ENCODE measurements at places on chromosomes 16 and 17.

- no peak for DNase-seq
Observed at GRCh38 chr17:21061158-21061835, 18.5 kb upstream of the USP22 start.

GRCh38 chr17:76005263-76006149 is 4.9 kb downstream of the CDK3 start:
- peak; percentile 65 for DNase-seq

DNA sequence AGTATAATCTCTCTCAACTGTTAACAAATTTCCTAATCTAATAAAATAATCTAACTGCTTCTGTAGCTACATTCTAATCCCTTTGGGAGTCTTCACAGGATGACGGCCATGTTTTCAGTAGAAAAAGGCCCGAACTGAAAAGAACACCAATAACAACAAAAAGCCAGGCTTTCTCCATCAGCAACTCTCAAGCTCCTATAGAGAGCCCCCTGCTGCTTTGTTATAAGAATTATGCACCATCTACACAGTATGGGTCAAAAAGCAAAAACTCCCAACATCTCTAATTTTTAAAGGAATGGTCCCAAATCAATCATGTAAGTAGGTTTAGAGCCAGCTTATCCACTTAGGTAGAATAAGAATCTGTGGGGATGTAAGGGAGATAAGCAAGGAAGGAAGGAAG is 163.6 kb upstream of the C17orf78 start:
- no peak for DNase-seq

GRCh38 chr17:60164697-60165096 is 14.9 kb downstream of the CA4 start:
- no peak for DNase-seq

DNA sequence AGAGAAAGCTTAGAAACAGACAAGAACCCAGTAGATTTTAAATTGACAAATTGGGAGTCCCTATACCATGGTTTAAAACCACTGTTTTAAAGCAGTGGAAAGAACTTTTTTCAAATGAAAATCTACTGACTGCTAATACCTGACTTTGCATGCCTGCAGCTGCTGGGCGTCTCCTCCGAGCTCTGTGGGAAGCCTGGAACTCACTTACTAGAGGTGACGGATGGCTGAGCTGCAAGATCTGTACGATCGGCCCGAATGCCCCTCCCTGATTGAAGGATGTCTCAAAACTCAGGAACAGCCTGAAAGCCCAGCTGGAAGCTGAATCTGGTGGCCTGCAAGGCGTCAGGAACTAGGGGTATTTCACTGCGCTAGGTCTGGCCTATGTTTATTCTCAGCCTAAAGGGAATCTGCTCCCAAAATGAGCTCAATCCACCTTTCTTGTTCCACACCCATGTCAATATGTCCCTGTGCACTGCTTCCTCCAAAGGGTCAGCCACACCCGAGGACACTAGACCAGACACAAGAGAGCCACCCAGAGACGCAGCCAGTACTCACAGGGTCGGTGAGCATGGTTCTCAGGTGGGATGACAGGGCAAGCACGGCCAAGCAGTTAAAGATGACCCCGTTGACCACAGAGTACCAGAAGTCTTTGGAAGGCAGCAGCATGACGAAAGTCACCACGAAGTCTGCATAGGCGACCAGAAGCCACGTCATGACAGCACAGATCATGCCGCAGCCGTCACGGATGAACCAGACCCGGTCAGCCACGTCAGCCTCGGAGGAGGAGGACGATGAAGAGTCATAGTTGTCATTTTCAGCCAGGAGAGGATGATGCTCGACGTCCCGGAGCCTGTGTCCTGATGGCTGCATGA is 21.4 kb downstream of the ZDHHC7 start:
- DNase-seq: no peak

- DNase-seq: no peak
Observed at GRCh38 chr17:601244-601925, 113.3 kb downstream of the VPS53 start.

GRCh38 chr16:86991679-86992078 is 325.5 kb downstream of the C16orf95 start:
- no peak for DNase-seq

DNA sequence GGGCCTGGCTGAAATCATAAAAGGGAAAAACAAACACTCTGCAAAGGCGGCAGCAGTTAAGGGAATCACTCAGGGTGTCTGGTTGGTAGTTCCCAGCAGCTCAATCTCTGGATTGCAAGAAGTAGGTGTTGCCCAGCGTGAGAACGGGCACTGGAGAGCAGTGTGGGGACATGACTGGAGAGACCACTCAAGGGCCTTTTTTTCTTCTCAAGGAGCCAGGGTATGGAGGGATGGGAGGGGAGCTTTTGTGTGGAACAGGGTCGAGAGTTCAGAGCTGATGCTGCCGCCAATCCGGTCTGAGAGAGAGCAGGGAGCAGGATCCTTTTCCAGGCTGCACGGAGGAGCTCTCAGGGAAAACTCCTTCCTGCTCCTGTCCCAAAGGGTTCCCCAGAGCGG is 15.2 kb downstream of the SCNN1B start:
- no peak for DNase-seq

- DNase-seq: no peak
Observed at GRCh38 chr16:48022496-48022895, 133.3 kb downstream of the ABCC12 start.

DNA sequence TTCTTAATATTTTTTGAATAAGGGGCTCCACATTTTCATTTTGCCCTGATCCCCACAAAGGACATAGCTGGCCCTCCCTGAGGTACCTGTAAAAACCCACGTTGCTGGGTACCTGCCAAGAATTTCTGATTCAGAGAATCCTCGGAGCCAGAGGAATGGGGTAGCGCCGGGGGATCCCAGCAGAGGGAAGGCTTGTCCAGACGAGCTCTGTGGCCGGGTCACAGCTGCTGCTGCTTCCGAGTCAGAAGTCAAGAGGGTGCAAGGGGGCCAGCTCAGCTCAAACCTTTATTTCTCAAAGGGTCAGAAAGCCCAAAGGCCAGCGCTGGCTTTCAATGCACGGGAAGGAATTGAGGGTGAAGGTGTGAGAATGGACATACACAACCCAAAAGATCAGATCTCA is 68.9 kb upstream of the SDK2 start:
- DNase-seq: no peak

- DNase-seq: no peak
Observed at GRCh38 chr17:19346351-19347255, 15.9 kb downstream of the B9D1 start.

- DNase-seq: no peak
Observed at GRCh38 chr17:28925912-28926365, 23.1 kb upstream of the DHRS13 start.

- no peak for DNase-seq
Observed at GRCh38 chr17:77959126-77959925, 823 bp downstream of the TNRC6C start.

GRCh38 chr16:69040144-69040909 is 65.1 kb upstream of the HAS3 start:
- DNase-seq: no peak

- no peak for DNase-seq
Observed at GRCh38 chr17:57622683-57623433, 122.2 kb downstream of the CCDC182 start.

DNA sequence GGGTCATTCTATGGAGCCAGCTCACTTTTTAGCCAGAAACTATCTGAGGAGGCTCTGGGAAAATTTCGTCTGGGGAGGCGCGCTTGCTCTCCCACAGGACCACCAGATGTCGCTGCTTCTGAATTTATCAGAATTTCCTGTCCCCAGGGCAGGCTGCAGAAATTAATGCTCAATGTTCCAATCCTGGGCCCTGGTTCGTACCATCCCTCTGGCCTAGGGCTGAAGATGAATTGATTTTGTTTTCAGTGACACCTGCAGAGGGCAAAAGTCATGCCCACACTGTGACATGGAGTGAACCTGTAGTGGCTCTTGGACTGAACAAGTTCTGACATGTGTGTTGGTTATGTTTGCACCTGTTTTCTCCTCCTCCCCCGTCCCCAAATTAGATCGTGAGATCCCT is 482.6 kb downstream of the NPIPA7 start:
- peak; percentile 2 for DNase-seq

GRCh38 chr17:21453144-21453898 is 77.2 kb downstream of the KCNJ12 start:
- no peak for DNase-seq

DNA sequence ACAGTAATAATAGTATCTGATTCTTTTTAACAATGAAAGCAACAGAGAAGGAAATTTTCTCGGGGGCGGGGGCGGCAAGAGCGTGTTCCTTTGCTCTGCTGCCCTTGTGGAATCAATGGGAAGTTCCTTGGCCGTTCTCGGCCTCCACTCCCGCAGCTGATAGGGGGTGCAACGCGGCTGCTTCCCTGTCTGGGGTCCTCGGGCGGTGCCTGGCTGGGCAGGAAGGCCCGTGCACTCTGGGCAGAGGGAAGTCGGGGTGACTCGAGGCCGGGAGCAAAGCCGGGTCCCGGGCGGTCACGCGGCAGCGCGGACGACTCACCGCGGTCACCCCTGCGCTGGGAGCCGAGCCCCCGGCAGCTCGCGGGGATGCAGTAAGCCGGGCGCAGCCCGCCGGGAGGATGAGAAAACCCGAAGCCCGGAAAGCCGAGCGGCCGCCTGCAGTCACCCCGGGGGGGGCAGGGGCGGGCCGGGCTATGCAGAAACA is 2.5 kb downstream of the TUBB3 start:
- no peak for DNase-seq

GRCh38 chr17:82414548-82415281 is 3.4 kb upstream of the HEXD start:
- DNase-seq: peak; percentile 29

DNA sequence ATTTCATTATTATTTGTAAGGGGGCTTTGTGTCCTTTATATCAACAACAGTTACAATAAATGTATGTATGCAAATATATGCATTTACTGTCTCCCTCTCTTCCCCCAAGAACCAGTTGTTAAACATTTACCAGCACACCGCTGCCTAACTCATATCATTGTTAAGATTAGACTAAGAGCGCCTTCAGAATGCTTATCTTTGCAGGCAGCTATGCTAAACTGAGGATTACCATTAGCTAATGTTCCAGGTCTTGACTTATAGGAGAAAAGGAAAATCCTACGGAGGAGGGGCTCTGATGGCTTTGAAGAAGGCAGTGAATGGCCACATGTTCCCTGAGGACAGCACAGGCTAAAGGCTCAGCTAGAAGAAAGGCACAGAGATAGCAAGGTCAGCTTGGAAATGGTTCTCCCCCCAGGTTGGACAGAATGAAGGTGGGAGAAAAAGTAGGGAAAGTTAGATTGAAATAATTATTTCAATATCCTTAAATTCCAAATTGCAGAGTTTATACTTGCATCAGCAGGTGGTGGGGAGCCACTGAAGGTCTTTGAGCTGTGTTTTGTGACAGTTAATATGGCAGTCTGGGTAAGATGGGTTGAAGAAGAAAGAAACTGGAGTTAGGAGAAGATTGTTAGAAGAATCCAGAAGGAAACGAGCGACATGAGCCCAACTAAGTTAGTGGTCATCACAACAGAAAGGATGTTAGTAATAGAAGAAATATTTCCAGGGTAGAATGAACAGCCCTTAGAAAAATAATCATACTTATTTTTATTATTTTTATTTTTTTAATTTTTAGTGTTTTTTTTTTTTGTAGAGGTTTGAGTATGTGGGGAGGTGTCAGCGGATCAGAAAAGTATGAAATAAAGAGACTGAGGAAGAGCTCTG is 87.0 kb upstream of the MAF start:
- DNase-seq: no peak

- DNase-seq: no peak
Observed at GRCh38 chr16:14315683-14316320, 244.7 kb downstream of the MRTFB start.

- no peak for DNase-seq
Observed at GRCh38 chr16:15686287-15686686, 36.2 kb downstream of the NDE1 start.

DNA sequence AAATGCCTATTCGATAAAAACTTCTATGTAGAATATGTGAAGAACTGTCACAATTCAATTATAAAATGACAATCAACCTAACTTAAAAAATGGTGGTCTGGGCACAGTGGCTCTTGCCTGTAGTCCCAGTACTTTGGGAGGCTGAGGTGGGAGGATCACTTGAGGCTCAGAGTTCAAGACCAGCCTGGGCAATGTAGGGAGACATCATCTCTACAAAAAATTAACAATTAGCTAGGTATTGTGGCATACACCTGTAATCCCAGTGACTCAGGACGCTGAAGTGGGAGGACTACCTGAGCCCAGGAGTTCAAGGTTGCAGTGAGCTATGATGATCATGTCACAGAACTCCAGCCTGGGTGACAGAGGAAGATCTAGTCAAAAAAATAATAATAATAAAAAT is 18.6 kb upstream of the METTL9 start:
- DNase-seq: no peak

DNA sequence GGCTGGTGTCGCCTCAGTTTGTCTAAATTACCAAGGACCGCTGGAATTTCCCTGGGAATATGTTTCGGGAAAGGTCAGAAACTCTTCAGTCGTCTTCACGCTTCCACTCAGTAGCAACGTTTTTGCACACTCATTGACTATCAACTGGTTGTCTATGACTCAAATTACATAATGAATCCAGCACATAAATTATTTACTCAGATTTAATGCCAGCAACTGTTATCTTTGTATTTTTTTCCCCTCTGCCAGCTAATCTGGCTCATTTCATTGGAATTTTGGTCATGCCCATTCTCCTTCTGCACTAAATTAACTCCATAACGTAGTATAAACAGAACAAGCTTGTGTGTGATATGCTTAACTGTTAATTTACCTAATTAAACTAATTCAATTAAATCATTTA is 372.7 kb upstream of the ZFHX3 start:
- DNase-seq: no peak

DNA sequence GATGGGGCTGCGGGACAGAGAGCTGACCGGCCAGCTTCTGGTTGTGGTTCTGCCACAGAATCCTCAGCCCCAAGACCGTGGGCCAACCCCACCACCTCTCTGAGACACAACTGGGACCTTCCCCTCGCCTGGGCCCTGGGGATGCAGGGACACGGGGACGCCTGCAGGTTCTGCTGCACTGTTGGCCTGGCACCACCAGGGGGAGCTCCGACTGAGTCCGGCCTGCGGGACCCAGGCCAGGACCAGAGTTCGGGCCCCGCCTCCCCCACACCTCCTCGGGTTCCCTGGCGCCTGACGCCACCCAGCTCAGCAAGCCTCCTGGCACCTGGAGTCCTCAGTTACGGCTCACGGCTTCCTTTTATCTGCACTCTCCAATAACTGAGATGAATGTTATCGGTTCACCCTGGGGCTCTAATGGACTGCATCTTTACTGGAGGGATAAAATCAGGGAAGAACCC is 27.3 kb downstream of the TBC1D16 start:
- DNase-seq: peak; percentile 56

GRCh38 chr17:6589266-6589946 is 33.1 kb upstream of the PITPNM3 start:
- no peak for DNase-seq

GRCh38 chr17:40900809-40901356 is 15.8 kb upstream of the KRT20 start:
- no peak for DNase-seq

GRCh38 chr17:38628441-38628840 is 22.7 kb upstream of the SRCIN1 start:
- no peak for DNase-seq

DNA sequence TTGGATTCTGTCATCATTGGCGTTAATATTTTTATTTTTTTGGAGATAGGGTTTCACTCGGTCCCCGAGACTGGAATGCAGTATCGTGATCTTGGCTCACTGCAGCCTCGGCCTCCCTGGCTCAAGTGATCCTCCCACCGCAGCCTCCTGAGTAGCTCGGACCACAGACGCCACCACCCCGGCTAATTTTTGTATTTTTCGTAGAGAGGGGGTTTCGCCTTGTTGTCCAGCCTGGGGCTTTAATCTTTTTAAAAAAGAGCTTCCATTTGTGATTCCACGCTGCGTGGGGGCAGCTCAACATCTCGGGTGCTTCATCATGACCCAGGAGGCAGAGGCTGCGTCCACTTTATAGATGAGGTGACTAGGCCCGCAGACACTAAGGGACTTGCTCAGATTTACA is 1.5 kb downstream of the BANP start:
- no peak for DNase-seq
